GM12892 (cell line): ENCODE measurements at places on chromosomes 12 and 14.

DNA sequence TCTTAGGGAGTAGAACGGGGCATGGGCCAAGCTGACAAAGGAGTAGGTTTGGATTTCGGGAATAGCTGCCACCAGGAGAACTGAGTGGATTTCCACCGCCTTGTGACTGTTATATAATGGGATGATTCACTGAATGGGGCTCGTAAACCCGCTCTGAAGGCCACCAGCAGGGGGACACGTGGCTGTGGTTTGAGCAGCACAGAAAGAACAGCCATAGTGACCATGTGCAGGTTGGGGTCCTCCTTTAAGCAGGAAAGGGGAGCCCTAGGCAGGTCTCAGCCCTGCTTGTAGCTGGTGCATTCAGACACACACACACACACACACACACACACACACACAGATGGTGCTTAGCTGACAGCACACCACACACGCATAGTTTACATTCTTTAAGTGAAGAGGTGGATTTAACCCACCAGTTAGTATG lies 8.6 kb upstream of the ASB2 start:
- no peak for DNase-seq

DNA sequence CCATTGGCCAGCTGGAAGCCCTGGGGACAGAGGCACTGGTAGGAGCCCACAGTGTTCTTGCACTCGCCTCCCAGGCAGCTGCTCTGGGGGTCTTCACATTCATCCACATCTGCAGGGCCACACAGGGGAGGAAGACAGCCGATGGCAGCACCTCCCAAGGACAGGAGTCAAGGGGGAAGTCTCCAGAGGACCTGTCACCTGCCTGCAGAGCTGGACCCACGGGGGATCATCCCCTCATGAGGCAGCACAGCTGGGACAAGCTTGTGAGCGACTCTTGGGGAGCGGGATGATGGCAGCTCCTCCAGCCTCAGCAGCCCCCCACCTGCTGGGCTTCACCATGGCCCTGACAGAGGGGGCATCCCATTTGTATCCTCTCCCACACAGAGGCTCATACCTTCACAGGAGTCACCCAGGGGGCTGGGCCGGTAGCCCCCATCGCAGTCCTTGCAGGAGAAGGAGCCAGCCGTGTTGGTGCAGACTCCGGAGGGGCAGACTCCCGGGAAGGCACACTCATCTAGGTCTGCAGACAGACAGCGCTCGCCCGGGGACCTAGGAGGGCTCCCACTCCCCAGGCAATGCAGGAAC lies 15.4 kb downstream of the ISCA2 start:
- DNase-seq = peak; percentile 7

- no peak for DNase-seq
These were observed 47.7 kb upstream of the EVL start for GRCh38 chr14:100017553-100017952.

- no peak for DNase-seq
These were observed 312.3 kb downstream of the RAD51B start for GRCh38 chr14:68131907-68132306.

DNA sequence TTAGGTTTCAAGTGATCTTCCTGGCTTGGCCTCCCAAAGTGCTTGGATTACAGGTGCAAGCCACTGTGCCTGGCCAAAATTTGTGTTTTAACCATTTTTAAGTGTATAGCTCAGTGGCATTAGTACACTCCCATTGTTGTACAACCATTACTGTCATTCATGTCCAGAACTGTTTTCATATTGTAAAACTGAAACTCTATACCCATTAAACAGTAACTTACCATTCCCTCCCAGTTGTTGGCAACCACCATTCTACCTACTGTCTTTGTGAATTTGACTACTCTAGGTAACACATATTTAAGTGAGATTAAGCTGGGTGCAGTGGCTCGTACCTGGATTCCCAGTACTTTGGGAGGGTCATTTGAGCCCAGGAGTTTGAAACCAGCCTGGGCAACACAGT lies 67.3 kb upstream of the KCNH3 start:
- DNase-seq = no peak
